ENCODE measurements at places on chromosomes 13 and 19.
A peak's percentile ranks its signal among the peaks of the same experiment; 100 is the strongest.

DNA sequence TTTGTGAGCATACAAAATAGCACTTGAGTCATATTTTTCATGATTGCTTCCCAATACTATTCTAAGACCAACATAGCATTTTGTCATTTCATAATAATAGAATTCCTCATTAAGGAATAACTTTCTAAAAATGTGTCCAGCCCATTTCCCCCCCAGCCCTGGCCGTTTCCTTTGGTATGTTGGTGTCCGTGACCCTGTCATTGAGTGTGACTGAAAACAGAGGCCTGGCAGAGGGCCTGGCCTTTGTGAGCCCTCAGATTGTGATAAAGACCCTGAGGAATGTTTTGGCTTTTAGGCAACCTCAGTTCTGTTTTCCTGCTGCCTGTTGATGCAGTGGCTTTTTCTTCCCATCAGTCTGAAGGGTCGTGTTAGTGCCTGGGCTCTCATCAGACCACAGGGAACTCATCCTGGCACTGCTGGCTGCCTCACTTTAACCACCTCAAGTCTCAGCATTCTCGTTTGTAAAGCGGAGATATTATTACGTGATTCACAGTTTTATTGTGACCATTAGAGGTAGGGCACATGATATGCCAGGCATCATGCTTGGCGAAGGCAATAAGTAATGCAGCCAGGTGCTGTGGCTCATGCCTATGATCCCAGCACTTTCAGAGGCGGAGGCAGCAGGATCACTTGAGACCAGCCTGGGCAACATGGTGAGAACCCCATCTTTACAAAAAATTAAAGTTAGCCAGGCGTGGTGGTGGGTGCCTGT, 13.8 kb downstream of the SPINT2 start:
- DNase-seq = peak; percentile 35

GRCh38 chr19:28961772-28962500, 251.0 kb downstream of the UQCRFS1 start:
- peak; percentile 81 for DNase-seq

DNA sequence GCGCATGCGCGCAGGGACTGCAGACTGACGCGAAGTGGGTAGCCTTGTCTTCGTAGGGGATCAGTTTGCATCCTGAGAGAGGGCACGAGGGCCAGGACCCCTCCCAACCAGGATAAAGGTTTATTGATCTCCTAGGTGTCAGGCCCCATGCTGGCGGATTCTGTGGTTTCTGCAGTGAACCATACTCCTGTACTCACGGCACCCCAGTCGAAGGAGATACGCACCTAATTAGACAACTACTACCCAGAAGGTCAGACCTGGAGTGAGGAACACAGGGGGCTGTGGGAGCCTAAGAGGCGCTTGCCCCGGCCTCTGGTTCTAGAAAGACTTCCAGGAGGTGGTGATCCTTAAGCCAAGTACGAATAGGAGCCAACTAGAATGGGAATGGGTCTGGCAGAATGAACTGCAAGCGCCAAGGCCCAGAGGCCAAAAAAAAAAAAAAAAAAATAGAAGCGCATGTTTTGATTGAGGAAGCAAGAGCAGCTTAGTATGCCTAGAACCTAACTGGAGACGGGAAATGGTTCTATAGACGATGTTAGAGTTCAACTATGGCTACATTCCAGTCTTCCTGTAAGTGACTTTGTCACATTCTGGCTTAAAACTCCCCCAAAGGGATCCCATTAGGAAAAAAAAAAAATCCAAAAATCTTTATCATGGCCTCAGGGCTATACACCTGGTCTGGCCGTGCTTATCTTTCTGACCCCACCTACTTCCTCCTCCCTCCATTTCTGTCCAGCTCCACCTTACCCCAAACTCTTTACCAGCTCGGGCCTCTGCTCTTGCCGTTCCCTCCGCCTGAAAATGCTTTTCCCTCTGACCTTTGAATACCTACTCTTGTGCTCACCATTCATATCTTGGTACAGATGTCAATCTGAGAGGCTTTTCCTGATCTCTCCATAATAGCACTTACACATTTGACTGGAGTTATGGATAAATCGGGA, 902 bp upstream of the ZNF428 start:
- no peak for DNase-seq

GRCh38 chr19:17149393-17150135, 65.6 kb upstream of the USE1 start:
- no peak for DNase-seq

DNA sequence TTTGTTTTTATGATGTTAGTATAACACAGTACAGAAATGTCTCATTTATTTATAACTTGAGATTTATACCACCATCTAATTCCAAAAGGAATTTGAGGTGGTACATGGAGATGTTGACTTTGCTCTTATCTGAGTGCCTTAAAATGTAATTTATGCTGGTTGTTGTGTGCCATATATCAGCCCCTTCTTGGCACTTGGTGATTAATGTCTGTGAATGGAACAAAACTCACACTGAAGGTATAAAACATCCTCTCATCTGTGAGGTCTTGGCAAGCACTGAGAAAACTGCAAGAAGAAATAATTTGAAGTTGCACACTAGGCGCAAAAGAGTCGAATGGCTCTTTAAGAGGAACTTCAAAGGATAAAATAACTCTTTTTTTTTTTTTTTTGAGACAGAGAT, 240.4 kb downstream of the B3GLCT start:
- no peak for DNase-seq
